ENCODE measurements at places on chromosomes 13 and 19.
A peak's percentile ranks its signal among the peaks of the same experiment; 100 is the strongest.

DNA sequence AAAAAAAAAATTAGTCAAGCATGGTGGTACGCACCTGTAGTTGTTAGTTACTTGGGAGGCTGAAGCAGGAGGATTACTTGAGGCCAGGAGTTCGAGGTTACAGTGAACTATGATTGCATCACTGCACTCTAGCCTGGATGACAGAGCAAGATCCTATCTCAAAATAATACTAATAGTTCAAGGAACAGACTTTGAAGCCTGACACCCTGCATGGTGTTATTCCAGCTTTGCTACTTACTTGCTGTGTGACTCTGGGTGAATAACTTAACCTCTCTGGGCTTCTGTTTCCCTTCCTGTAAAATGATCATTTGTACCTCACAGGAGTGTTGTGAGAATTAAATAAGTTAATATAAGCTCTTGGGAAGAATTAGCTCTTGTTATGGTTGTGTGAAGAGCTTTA is 3.5 kb upstream of the FOSB start:
- DNase-seq, result no peak

DNA sequence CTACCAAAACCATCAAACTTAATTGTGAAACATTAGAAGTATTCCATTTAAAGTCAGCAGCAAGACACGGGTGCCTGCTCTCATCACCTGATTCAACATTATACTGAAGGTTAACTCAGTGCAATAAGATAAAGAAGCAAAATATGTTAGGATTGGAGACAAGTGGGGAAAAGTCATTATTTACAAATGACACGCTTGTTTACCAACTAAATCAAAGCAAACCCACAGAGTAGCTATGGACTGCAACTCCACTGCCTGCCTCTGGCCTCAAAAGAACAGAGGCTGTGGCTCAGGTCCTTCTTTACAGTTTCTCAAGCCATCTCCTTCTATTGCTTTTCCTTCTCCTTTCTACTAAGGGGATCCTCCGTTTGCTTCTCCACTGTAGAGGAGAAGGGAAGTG is 21.0 kb upstream of the ATP12A start:
- DNase-seq, result no peak

DNA sequence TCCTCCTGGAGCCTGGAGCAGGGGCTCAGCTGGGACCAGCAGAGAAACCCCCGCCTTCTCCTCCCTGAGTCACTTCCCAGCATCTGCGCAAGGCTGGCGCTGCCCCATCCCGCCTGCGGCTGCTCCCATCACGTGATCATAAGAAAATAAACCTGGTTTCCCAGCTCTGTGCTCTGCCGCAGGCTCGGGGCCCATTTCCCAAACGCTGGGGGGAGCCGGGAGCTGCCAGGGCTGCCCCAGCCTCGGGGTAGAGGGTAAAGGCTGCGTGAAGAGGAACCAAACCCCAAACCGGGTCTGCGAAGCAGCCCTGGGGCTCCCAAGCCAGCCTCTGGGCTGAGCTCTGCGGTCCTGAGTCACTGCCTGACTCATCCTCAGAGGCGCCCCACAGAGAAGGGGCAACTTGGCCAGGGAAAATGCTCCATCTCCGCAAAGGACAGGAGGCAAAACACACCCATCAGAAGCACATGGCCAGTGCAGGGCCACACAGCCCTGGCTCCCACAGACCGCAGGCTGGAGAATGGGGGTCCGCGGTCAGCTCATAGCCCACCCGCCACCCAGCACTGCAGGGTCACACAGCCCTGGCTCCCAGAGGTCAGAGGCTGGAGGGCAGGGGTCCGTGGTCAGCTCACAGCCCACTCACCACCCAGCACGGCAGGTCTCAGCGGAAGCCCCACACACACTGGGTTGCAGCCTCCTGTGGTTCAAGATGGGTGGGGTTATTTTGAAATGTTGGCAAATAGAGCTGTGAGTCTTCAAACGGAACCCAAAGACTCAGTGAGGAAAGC is 67.1 kb downstream of the RASA3 start:
- DNase-seq, result peak; percentile 74

DNA sequence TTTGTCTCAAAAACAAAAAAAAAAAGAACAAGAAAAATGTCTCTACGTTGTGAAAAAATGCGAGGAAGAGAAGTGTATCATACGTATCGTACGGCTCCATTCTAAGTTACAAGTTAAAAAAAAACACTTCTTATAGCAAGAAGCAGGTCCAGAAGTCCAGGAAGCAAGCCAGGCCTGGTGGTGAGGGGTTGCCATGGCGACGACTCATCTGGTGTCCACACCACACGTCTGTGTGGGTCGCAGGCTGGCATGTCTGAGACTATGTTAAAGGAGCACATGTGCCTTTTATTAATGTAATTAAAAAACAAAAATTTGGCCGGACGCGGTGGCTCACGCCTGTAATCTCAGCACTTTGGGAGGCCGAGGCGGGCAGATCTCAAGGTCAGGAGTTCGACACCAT is 5.9 kb downstream of the MED16 start:
- DNase-seq, result no peak

DNA sequence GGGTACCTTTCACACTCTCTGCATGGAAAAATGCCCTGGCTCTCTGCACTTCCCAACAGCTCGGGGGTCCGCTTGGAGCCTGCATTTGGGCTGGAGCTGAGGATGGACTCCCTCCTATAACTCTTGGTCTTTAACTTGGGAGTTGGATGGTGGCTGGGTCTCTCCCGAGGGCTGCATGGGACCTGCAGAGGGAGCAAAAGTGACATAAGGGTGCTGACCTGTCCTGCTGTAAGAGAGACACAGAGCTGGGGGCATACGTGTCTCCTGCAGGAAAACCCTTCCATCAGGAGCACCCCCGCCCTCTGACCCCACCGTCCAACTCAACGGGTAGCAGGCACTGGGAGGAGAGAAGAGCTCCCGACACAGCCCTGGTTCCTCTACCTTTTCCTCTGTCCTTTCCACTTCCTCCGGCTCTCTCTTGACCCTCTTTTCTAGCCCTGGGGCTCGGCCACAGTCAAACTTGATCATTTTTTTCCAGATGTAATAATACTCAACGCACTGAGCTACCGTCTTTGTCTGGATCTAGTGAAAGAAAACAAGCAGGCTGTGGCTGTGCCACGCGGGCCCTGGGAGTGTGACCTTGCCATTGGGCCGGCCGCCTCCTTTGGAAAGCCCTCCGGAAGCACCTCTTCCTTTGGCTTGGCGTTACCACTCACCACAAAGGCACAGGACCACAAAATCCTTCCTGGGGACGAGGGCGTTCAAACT is 6.8 kb upstream of the NAPA start:
- DNase-seq, result no peak

GRCh38 chr13:74298923-74299322 is 164.7 kb upstream of the KLF12 start:
- no peak for DNase-seq

DNA sequence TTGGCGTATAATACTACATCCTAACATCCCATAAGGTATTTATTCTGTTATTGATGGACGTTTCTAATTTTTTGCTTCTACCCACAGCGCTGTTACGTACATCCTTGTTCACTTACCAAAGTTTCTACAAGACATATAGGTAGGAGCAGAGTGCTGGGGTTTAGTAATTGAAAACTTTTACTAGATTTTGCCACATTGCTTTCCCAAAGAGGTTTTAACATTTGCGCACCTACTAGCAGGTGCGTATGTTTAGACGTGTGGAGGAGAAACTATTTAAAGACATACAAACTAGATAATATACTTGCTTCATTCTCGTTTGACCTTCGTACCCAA is 559 bp upstream of the RPL21 start:
- DNase-seq, result no peak

DNA sequence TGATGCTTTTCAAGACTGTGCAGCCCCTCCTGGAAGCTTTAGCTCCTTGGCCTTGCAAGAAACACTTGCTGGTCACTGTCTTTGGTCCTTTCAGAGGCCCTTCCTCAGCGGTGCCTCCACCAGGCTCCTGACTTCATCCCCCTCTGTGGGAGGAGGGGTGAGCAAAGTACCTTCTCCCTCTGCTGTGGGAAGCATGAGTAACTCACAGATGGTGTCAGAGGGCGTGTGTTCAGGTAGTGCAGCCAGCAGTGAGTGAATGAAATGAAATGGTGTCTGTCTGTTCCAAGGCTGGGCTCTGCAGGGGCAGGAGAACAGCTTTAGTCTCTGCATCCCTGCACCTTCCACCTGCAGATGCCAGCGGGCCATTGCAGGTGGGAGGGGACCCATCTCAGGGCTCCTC is 102.9 kb downstream of the SHISA2 start:
- no peak for DNase-seq

DNA sequence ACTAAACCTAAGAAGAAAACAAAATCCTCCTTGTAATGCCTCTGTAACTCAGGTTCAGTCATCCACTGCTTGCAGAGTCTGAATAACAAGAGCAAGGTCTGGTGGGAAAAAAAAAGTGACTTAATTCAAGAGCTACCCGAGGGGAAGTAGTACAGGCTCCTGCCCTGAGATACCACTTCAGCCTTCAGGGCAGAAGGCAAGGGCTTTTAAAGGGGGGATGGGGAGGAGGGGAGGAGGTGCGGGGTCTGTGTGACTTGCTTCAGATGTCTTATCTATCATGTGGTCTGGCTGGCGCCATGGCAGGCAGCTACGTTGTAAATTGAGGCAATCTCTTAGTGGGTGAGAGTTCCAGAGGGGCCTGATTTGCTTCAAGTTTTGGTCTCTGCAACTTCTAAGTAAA is 66.7 kb downstream of the LRRC63 start:
- no peak for DNase-seq

DNA sequence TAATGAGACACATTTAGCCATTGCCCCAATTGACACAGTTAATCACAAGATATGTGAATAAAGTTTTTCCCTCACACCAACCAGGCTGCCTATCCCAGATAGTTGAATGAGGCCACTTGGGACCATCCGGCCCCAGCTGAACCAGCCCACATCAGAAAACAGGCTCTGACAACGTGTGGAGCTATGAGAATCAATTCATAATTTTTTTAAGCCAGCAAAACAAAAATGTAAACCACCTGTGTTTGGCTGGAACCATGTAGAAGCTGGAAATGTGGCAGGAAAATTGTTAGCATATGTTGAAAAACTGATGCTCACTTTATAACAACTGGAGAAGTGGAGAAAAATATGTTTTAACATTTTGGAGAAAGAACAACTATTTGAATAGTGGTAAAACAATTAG is 1161.3 kb downstream of the SLITRK1 start:
- no peak for DNase-seq

DNA sequence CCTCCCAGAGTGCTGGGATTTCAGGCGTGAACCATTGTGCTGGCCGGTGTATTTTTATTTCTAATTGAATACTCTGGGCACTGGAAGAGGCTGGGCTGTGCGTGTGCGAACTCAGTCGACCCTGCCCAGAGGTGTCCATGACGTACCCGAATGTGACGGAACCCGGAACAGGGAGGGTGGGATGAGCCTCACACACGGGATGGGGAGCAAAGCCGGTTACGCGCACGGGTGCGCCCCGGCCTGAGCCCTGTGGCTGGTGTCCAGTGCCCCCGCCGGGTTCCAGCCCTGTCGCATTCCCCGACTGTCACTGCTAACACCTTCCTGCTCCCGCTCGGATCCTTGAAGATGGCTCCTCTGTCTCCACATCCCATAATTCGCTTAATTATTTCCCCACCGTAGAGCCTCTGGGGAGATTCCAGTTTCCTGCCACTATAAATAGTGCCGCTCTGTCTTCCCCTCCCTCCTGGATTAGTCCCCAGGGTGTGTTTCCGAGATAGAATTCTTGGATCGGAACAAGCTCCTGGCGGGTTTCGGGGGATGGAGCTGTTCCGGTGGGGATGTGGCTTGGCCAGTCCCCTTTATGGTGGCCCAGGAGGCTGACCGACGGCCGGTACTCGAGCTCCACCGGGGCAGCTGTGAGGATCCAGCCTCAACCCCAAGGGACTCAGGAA is 22.0 kb downstream of the SBNO2 start:
- DNase-seq, result no peak

DNA sequence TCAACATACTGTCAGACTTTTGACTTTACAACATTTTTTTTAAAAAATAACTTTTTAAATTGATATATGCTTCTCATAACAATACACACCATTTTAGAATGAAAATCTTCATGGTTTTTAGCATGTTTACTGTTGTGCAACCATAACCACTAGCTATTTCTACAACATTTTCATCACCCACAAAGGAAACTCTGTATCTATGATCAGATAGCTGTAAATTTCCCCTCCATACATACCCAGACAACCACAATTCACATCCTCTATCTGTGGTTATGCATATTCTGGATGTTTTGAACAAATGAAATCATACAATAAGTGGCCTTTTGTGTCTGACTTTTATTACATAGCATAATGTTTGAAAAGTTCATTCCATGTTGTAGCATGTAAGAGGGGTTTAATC is 1666.0 kb downstream of the EFNB2 start:
- no peak for DNase-seq

GRCh38 chr13:20274466-20274865 is 42.3 kb upstream of the GJB6 start:
- no peak for DNase-seq

GRCh38 chr13:114074671-114075315 is 57.6 kb downstream of the RASA3 start:
- DNase-seq, result no peak

- DNase-seq, result peak; percentile 12
Measured at GRCh38 chr13:95644601-95645052, at the start of gene DZIP1. Gene DZIP1 (minus strand): TSS chr13:95644706. CDS start chr13:95642029, 2,677 bp downstream.

- no peak for DNase-seq
Measured at GRCh38 chr13:41413872-41414271, 43.5 kb upstream of the RGCC start.

DNA sequence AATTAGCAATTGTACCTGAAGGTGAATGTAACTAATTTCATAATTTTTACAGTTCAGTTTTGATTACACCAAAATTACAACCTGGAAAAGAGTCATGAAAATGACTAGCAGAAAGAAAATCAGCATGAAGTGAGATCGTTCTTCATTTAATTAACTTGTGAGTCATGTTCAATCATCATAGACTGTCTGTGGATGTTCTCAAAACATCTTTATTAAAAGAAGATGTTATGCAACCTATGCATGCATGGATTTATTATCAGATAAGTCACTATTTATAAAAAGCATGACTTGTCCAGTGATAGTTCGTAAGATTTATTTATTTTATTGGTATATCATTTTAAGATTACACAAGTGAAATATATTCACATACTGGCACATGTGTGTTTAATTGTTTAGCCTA is 245.9 kb downstream of the ITGBL1 start:
- no peak for DNase-seq

DNA sequence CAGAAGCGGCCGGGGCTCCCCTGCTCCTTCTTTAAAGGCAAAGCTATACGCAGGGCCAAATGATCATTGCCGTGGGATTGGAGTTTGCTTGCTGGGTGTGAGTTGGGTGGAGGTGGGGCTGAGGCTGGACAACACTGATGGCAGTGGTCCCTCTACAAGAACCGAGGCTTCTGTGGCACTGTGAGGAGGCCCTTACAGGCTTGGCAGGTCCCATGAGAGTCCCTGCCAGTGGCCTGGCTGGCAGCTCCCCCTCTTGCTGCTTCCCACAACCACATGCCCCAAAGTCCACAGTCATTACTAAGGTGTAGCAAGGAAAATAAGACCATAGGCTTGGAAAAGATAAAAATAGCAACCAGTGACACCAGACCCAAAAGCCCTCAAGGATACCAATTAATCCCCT is 98.4 kb downstream of the ANKRD10 start:
- DNase-seq, result no peak

- DNase-seq, result no peak
Measured at GRCh38 chr13:30974350-30974749, 41.9 kb downstream of the TEX26 start.
